Ovary (tissue), 10 donors: ENCODE measurements at places on chromosomes 5 and 9.

DNA sequence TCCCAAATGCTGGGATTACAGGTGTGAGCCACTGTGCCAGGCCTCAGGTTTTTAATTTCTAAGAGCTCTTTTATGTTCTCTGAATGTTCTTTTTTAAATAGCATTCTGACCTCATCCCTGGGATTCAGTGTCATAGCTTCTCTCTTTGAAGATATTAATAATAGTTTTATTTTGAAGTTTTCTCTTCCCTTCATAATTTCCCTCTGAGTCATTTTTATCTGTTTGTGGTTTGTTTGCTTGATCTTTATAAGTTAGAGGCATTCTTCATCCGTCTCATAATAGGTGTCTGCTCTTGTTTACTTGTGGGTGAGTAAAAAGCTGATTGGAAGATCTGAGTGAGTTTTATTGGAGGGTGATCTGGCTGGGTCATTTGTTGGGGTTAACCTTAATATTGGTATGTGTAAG is 12.5 kb upstream of the MAMDC2 start:
- no peak for DNase-seq

- DNase-seq = no peak
Observed at GRCh38 chr5:6590581-6590980, 42.3 kb downstream of the NSUN2 start.

GRCh38 chr9:21533597-21533996 is 51.5 kb upstream of the IFNE start:
- DNase-seq = no peak

DNA sequence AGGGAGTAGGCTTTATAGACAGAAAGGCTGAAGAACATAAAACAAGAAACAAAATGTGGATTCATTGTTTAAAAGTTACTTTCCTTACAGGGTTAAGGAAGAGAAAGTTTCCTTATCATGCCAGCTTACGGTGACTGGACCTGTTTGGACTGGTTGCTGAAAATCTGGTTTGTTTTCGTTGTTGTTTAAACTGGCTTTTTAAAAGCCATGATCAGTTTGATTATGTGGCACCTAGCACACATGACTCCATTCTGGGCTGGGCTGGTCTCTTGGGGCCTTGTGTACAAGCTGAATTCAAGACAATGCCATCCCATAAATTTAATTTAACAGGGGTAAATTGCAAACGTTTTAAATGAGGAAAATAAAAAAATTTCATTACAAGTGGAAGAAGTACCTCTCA is 18.4 kb upstream of the ZNF474 start:
- DNase-seq = no peak

DNA sequence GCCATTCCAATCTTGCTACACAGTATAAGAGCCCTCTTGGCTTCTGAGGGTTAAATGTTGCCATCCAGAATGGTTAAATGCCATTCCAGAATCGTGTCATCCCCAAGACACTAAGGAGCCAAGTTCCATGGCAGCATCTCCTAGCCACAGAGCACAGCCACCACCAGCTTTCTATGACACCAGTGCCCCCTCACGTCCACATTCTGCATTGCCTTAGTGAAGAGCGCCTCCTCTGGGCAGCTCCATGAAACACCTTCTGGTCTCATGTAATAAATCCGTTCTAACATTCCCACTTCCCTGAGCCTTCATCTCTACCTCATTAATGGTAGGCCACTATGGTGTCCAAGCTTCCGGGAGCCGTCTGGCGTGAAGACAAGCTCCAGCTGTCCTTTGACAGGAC is 12.4 kb downstream of the CBY3 start:
- no peak for DNase-seq

- no peak for DNase-seq
Observed at GRCh38 chr9:969310-970150, 6.9 kb upstream of the DMRT3 start.

DNA sequence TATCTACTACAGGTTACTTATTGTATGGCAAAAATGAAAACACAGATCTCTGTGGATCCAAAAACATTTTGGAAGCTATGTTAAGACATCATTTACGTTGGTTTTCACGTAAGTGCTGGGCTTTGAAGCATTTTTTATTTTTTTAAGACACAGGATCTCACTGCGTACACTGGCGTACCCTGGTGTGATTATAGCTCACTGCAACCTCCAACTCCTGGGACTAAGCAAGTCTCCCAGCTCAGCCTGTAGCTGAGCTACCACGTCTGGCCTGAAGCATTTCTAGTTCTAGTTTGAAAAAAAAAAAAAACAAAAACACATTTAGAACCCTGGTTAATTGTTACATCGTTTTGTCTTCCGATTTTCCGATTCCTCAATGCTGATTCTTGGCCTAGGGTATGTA is 131.3 kb downstream of the AOPEP start:
- no peak for DNase-seq

GRCh38 chr5:79898611-79899010 is 92.5 kb downstream of the MTX3 start:
- DNase-seq = no peak

GRCh38 chr5:66967102-66967501 is 229.5 kb downstream of the CD180 start:
- no peak for DNase-seq

DNA sequence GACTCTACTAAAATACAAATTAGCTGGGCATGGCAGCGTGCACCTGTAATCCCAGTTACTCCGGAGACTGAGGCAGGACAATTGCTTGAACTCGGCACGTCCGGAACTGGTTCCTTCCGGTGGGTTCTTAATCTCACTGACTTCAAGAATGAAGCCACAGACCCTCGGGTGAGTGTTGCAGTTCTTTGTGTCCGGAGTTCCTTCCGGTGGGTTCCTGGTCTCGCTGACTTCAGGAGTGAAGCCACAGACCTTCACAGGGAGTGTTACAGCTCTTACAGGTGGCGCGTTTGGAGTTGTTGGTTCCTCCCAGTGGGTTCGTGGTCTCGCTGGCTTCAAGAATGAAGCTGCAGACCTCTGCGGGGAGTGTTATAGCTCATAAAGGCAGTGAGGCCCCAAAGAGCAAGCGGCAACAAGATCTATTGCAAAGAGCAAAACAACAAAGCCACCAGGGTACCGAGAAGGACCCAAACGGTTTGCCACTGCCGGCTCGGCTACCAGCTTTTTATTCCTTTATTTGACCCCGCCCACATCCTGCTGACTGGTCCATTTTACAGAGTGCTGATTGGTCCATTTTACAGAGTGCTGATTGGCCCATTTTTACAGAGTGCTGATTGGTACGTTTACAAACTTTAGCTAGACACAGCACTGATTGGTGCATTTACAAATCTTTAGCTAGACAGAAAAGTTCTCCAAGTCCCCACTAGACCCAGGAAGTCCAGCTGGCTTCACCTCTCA is 28.6 kb upstream of the SLC6A19 start:
- DNase-seq = no peak

DNA sequence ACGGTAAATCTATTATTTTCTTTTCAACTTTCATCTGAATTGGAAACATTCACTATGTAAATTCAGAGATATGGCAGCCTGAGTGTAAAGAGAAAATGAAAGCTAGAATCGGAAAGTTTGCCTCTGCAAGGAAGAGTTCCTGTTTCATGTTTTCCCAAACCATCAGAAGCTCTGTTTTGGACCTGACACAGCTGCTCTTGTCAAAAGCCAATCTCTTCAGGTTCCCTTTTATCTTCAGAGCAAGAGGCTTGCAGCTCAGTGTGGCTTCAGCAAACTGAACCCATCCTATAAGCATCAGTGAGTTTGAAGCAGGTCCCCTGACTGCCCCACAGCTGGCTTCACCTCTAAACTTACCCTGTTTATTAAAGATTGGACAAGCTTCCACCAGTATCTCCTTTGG is 1099.7 kb downstream of the DTWD2 start:
- DNase-seq = no peak

GRCh38 chr5:146584750-146585149 is 68.8 kb upstream of the GPR151 start:
- no peak for DNase-seq

- DNase-seq = no peak
Observed at GRCh38 chr5:102818345-102818744, 63.2 kb downstream of the PAM start.

GRCh38 chr5:172871536-172871935 is 37.5 kb downstream of the ERGIC1 start:
- DNase-seq = no peak

GRCh38 chr9:72202009-72202408 is 52.8 kb downstream of the GDA start:
- no peak for DNase-seq

- no peak for DNase-seq
Observed at GRCh38 chr5:73751254-73751914, 125.4 kb downstream of the ARHGEF28 start.

DNA sequence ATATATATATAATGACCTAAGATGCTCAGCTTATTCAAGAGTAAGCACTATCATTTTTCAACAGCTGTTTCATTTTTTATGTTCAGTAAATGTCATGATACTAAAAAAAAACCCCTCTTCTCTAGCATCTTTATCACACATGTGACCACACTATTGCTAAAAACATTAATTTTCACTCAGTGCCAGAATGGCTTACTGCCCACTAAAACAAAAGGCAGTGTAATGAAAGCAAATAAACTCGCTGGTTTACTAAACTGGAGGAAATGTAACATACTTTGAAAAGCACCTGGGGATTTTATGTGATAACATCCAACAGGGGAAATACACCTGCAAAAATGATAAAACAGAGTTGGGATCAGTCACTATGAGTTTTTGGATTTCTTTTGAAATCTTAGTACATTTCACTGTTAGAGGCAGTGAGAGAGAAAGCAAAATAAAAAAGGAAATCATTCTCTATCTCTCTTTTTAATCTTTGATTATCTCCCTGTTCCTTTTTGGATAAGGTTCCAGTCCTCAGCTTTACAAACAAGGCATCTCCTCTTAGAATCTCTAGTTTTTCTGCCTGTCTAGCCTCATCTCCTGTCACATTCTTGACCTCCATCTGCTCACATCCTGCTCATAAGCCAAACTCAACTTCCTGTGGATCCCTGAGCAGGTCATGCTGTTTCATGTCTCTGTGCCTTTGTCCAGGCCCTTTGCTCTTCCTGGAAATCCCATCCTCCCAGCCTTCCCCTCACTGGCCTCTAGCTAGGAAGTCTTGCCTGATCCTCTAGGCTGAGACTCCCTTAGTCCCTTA is 338.0 kb downstream of the MAN2A1 start:
- no peak for DNase-seq

GRCh38 chr9:89154651-89155336 is 23.8 kb downstream of the SHC3 start:
- DNase-seq = no peak

DNA sequence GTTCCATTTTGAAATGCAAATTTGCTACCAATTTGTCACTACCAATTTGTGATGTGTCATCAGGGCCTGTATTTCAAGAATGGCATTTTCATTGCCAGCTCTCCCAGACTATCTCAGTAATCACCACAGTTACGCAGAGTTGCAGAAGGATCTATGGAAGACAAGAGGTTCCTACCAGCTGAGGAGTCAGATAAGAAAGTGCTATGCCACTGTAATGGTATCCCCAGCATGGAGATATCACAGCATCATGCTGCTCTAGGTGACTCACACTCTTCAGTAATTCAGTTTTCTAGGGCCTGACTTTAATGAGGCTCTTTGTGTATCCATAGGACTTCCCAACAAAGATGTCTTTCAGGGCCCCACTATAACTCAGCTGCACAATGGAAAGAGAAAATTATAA is 490.3 kb downstream of the ARHGEF28 start:
- no peak for DNase-seq

DNA sequence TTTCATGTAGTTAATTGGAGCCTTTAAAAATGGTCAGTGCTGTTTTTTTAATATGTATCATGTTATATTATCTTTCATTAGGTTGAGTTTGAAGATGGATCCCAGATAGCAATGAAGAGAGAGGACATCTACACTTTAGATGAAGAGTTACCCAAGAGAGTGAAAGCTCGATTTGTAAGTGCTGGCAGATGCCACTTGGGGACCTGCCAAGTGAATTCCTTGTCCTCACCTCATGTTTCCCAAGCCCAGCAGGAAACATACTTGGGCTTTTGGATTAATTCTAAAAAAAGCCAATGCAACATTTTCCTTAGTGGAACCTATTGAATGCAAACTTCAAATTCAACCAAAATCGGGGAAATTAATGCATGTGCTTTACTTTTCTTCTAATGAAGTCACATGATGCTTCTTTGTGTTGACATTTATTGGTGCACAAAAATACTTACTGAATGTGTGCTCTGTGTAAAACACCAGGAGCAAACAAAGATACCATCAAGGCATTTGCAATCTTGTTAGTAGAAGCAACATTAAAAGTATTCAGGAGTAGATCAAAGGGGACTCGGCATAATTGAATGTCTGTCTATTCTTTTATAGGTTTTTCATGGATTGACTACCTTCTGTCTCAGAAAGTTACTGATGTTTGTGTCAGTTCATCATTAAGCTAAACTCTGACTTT is 412.1 kb downstream of the KDM4C start:
- DNase-seq = no peak

- no peak for DNase-seq
Observed at GRCh38 chr5:178836628-178837027, 23.1 kb upstream of the ZNF354B start.

DNA sequence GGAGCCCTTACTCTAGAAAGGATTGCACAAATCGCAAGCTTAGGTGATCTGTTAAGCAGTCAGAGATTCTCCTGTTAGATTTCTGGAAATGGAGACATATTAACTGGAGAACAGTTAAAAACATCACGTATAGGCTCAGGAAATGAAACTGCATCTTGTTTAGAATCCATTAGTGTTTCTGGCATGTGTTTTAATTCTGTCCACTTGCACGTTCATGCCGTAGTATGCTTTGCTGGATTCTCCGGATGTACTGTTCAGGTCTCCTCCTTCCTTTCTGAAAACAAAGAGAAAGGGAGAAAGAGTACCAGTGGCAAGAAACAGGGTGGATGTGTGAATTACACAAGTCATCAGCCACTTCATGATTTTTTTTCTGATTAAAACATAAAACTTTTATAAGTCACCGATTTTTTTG is 2.5 kb upstream of the RGMB start:
- DNase-seq = no peak

- DNase-seq = no peak
Observed at GRCh38 chr5:167248257-167248656, 1043.2 kb upstream of the WWC1 start.

DNA sequence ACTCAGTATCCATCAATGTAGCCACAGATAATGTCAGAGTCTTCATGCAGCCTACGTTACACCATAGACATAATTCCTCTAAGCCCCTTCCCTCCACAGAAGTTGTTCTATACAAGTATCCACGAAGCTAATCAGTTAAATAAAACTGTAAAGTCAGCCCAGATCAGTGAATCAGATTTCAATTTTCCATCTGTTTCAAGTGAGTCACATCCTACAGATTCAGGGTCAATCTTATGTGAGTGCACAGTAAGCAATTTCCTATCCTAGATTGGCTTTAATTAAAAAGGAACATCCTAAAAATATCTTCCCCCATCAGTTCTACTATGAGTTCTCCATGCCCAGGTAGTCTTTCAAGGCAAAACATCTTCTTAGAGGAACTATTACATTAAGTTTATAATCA is 402.5 kb downstream of the EFNA5 start:
- no peak for DNase-seq

- peak; percentile 59 for DNase-seq
Observed at GRCh38 chr9:114392749-114393112, 4.9 kb upstream of the AKNA start.
